ENCODE measurements at places on chromosomes 5 and 9.

DNA sequence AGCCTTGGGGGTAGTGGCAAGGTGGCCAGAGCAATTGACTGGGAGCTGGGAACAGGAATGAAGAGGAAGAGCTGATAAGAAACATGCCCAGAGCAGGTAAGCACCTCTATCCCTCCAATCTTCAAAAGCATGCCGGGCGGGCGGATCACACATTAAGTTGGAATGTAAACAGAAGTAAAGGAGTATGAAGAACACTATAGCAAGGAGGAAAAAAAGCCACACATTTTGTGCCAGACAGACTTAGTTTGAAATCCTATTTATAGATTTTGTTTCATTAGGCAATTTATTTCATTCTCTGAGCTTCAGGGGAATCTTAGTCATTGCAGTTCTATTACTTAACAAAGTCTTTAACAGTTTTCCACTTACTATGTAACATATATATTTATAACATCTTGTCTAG, 173.9 kb upstream of the TNC start:
- DNase-seq: no peak

DNA sequence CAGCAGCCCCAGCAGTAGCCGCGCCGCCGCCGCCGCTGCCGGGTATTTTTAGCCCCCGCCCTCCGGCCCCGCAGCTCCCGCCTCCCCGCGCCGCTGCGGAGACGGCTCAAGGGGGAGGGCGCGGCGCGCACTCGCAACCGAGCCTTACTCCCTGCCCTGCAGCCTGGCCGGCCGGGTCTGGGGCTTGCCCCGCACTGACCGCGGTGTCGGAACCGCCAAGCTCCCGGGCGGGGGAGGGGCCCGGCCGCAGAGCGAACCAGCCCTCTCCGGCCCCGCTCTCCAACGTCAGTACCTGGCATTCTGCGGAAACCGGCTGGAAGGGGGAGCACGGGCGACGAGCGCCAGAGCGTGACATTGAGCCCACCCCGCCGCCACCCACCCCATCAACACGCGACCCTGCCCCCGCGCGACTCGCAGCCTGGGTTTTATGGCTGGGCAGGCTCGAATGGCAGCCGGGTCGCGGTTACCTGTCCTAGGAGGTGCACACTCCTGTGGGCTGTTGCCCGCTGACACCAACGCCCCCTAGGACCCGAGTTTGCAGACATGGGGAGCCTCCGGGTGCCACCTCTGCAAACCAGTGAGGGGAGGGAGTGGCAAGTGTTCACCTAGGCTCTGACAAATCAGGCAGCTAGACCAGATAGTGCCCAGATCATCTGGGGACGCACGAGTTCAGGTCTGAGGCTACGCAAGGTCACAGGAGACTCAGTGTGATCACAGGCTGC, at the start of gene ACSL6:
ACSL6 (minus strand) TSS at position 37 of the 722 bp plus-strand sequence. CDS start 105 bp downstream, outside the sequence.
- DNase-seq: no peak

DNA sequence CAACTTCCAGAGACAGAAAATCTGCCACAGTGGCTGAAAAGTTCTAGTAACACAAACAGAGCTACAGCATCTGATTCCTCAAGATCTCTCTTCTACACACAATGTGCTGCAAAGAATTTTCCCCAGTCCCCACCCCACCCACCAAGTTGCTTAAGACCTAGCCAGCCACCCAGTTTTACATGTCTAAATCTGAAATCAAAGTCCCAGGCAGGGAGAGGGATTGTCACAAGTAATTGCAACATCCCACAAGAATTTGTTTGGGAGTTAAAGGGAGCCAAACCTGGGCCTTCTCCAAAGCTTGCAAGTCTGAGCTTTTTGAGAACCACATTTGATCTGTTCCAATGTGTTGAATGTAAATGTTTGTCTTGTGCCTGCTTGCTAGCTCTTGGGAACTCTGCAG, 15.5 kb downstream of the IGIP start:
- no peak for DNase-seq

GRCh38 chr9:107486674-107487520, 2.7 kb downstream of the KLF4 start:
- DNase-seq: no peak

- DNase-seq: no peak
These were observed 169.7 kb downstream of the GLIS3 start for GRCh38 chr9:4130166-4130565.

DNA sequence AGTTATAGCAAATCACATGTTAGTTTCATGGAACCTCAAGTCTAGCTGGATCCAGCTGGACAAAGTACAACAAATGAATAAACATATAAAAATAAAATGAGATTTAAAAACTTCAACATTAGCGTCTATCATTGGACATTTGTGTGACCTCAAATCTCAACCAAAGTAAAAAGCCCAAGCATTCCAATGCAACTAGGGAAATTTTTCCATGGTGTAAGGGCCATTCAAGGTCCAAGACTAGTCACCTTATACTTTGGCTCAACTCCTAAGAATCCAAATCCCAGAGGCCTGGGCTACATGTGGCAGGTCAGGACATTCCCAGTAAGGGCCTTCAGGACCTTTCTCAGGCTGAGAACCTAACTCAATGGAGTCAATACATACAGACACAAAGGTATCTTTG, 137.4 kb upstream of the DMAC1 start:
- no peak for DNase-seq

- no peak for DNase-seq
These were observed 13.6 kb upstream of the GM2A start for GRCh38 chr5:151239237-151239861.

DNA sequence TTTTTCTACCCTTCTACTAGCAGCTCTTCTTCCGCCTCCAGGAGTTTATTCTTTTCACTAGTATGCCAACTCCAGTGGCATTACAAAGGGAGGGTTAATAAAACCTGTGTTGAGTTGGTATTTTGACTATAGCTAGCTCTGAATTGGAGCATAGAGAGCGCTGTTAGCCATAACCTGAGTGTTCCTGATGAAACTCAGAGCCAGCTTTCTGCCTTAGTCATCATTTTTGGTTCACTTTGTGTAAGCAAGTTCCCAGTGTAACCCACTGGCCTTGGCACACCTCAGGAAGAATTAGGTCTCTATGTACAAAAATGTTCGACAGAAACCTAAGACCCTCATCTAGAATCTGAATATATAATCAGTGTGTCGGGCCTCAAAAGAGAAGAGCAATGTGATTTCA, 238.9 kb downstream of the NR3C1 start:
- no peak for DNase-seq

DNA sequence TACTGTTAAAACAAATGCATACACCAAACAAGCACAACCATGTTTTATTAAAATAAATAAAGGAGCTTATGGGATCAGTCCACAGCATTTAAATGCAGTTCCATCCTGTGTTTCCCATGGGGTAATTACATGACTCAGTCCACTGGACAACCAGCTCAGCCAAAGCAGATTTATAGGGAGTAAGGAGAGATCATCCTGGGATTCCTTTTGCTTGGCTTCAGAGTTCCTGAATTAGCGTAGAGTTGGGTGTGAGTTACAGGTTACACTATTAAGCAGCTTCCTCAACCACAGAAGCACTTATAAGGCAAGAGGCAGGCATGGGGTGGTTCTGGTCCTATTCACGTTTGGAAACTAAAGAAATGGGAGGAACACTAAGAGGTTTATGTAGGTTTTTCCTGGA, 381.1 kb upstream of the ACTBL2 start:
- no peak for DNase-seq

DNA sequence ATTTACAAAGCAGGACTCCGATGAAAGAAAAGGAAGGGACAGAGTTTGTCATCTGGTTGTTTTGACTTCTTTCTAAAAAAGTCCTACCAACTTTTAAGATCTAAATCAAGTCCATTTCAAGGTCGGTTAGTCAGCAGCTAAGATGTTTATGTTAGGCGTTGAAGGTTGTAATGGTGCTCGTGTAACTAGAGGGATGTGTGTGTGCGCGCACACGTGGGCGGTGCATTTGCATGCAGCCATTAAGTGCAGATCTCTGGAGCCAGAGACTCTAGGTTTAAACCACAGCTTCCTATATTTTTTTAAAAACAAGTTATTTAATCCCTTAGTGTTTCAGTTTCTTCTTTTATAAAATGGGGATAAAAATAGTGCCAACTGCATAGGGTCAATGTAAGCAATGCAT, 77.0 kb upstream of the SMIM32 start:
- no peak for DNase-seq

- DNase-seq: no peak
These were observed 27.7 kb downstream of the PPP3R2 start for GRCh38 chr9:101566904-101567724.

DNA sequence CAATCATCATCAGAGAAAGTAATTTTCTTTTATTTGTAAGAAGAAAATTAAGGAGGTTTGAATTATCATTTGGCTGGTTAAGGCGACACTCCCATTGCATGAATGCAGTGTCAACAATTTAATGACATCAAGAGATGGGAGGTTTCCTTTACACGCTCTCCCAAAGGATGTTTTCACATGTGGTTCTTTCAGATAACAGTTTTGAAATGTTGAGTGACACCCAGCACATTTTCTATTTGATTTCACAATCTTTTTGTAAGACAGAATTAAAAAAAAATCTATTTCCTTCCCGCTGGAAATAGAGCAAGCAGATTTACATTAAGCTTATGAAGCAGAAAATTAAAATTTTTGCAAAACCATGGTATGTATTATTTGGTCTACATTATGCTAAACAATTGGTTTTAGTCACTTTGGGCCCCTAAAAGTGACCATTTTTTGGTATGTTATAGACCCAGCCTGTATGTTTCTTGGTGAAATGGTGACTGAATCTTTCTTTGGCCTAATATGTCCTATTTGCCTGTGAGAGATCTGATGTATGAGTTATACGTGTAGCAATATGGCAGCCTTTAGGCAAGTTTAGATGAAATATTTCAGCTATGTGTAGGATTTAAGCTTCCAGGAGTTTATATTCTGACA, 18.9 kb upstream of the ANKRD55 start:
- no peak for DNase-seq

DNA sequence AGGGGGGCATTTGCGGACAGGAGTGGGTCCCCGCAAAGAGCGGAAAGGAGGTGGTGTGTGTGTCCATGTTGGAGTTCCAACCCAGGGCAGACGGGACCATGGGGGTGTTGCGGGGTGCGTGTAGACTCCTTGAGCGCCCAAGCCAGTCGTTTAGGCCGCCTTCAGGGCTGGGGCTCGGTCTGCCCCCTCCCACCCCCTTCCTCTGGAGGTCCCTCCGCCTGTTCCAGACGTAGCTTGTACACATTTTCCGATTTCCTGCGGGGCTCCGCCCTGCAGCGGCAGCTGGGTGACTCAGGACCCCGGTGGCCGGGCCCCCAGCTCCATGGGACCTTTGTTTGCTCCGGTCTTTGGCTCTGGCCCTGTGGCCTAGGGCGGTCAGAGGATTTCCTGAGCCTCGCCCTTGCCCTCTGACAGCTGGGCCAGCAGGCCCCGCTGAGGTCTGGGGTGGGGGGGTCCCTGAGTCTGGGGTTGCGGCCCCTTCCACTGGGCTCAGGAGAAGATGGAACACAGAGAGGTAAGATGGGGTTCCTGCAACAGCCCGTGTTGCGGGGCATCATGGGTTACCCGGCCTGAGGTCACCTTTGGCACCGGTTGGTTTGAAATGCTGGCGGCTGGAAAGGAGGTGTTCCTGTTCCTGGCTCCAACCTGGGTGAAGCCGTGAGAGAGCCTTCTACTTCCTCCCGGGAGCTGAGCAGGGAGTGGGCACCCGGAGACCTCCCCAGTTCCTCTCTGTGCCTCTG, 1.5 kb downstream of the PKN3 start:
- DNase-seq: no peak

GRCh38 chr9:95218773-95219172, 98.7 kb downstream of the FANCC start:
- DNase-seq: no peak

GRCh38 chr9:99050292-99050911, 54.5 kb upstream of the TGFBR1 start:
- no peak for DNase-seq

GRCh38 chr9:3746296-3747275, 220.8 kb upstream of the RFX3 start:
- DNase-seq: peak; percentile 85

DNA sequence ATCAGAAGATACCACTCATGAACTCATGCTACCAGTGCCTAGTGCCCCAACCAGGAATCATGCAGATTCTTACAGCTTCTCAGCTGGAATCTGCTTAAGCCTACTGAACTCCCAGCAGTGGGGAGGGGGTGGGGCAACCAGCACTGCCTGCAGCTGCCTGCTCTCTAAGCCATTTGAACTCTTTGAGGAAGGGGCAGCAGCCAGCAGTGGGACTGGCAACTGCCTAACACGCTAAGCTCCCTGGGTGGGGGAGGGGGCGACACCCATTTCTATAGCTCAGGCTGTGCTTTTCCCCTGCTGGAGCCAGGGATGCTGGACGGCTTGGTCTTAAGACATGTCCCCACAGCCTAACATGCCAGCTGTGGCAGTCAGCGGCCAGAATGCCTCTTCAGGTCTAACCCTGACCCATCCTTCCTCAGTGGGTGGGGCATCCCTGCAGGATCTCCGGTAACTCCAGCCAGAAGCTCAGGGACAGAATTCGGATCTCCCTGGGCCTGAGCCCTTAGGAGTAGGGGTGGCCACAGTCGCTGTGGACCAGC, 889.7 kb downstream of the CDH9 start:
- DNase-seq: no peak

DNA sequence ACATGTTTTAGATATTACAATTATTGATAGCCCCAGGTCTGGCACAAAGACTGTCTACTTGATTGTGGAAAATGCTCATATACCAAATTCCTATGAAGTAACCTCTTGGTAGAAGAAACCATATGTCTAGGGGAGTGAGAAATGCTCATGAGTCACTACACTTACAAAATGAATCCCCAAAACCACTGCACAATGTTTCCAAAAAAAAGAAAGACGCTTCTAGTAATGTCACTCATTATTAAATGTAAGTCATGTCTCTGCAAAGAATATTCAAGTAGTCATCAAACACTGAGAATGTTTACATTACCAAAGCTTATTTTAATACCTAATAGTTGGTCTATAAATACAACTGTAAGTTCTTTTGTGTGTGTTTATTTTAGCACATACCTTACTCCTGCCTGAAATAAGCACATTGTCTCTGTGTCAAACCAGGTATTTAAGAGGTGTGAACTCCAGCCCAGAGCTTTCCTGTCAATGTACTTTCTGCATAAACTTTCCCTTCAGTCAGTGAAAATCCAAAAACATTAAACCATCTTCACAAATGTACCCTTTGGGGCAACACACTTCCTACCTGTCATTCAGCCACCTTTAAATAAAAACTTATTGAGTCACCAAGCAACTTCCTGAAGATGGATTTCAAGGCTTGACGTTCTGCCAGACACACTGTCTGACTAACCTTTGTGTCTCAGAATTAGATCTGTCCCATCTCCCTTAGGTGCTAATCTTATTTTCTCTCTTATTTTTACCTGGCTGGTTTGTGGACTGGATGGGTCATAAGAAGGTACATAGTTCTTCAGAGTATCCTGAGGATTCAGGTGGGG, 194.0 kb downstream of the NFIB start:
- peak; percentile 28 for DNase-seq

DNA sequence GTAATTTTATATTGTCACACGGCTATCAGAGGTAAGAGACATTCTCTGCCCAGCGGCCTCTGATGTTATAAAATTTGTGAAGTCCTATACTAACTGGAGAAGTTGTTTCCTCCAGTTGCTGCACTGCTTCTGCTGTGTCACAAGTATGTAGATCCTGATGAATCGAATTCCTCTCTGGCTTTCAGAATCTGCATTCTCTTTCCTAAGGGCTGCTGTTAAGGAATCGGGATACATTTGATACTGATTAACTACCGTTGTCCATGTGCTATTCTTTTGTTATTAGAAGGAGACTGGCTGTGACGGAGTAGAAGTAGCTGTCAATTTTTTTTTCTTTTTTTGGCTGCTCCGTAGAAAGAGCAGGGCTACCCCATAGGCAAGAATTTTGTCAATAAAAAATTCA, 81.7 kb upstream of the LRRC70 start:
- DNase-seq: no peak

GRCh38 chr5:17190799-17191391, 26.5 kb upstream of the BASP1 start:
- no peak for DNase-seq

GRCh38 chr5:159262472-159262858, 625 bp upstream of the UBLCP1 start:
- no peak for DNase-seq

Data from HS-5 (cell line).